ENCODE measurements at places on chromosomes 7 and 10.

GRCh38 chr10:124072541-124072940, 20.9 kb downstream of the CHST15 start:
- DNase-seq, result no peak

- DNase-seq, result no peak
Measured at GRCh38 chr10:10530313-10530712, 487.4 kb upstream of the CELF2 start.

GRCh38 chr10:132306343-132306685, 1.4 kb downstream of the STK32C start:
- no peak for DNase-seq

DNA sequence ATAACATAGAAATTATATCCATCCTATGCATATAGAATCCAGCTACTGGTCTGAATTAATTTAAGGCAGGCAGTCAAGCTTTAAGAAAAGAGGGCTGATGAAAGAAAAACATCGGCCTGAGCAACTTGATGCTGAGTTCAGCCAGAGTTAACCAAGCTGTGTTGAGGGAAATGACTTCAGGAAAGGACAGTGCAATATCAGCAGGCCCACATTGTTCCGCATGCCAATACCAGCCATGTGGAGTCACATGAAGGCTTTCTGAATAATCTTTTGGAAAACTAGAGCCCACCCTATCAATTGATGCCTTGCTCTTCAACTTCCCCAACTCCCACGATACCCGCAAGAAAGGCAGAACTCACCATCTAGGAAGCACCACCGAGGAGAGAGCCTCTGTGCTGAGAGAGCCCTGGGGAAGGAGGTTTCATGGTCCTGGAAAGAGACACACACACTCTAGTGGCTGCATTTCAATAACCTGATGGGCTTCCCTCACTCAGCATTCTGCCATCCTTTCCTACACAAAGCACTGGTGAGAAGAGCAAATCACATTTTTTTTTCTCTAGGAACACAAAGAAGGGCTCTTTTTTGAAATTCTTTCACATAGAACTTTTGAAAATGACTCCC, 125.8 kb upstream of the PTN start:
- DNase-seq, result no peak

GRCh38 chr7:16904076-16904475, 22.3 kb upstream of the AGR3 start:
- no peak for DNase-seq

- DNase-seq, result no peak
Measured at GRCh38 chr7:157857578-157858075, 520.8 kb downstream of the DNAJB6 start.

DNA sequence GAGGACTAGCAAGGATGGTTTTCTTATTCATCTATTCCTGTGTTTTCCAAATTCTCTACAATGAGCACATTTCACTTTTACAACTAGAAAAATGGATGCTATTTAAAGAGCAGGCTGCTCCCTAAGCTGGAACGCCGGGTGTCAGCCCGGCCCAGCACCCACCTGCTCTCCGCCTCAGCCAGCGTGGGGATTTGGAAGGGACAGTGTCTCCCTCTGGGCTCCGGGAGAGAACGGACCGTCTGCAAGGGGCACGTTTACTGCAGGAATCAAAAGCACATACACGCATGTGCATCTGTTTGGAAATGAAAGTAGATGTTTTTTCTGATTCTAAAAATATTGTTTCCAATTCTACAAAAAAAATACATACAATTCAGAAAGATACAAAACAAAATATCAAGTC, 2.3 kb upstream of the JAKMIP3 start:
- DNase-seq, result no peak

GRCh38 chr10:46547541-46548497, 8.6 kb downstream of the GPRIN2 start:
- no peak for DNase-seq

DNA sequence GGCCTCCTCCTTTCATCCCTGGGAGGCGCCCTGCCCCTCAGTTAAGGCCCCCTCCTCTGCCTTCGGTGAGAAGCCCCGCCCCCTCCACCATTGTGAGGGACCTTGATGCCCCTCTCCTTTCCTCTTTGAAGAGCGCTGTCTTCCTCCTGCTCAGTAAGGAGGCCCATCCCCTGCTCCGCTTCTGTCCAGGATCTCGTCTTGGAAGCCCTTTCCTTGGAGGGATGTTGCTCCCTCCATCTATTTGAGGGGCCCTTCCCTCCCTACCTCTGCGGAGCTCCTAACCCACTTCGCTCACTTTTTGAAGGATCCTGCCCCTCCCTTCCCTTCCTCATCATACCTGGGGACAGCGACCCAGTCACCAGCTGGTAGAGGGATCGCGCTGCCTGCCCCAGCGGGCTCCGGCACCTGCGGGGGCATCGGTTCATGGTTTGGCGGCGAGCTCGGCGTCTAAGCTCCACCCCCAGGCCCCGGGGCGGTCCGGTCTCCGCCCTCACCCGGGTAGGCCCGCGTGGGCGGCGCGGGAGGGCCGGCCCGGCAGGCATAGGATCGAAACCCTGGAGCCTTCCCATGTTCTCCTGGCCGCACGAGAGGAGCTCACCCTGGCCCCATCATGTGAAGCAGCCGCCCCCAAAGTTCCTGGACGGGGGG, 4.1 kb downstream of the KCNIP2 start:
- peak; percentile 61 for DNase-seq

- DNase-seq, result no peak
Measured at GRCh38 chr10:88994019-88994418, 3.4 kb downstream of the FAS start.

DNA sequence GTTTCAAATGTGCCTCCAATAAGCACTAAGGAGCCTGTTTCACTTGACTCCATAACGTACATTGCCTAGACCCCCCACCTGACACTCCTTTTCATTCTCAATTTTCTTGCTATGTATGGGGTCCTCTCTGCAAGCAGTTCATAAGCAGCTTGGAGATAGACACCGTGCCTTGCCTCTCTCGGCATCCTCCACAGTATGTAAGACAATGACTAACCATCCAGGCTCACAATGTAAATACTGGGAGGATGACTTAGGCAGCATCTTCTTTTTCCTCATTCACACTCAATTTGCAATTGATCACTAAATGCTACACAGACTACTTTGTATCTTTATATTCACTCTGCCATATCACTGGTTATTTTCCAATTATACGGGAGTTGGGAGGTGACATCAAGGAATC, 22.8 kb upstream of the CABCOCO1 start:
- DNase-seq, result no peak

DNA sequence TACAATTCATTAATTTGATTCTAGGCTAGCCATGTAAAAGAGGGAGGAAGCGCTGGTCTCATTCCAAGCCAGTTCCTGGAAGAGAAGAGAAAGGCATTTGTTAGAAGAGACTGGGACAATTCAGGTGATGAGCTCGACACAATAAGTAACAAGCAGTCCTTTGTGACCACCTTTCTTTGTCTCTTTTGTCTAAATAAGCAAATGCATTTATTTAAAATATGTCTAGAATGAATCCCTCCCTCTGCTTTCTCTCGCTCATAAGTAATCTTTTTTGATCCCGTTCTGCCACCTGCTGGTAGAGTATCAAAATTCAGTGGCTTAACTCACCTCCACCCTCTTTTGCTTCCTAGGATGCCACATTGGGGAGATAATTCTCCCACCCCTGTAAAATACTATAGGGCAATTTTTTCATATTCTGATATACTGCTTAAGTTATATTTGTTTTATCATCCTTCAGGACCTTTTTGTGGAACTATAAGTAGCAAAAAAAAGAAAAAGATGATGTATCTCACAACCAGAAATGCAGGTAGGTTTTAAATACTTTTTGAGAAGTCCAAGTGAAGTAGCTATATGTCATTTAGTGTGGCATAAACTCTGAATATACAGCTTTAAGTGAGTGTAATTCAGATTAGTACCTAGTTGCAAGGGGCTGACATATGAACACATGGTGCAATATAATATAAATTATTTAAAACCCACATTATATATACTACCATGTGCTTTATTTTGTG, 91.5 kb downstream of the GSDME start:
- DNase-seq, result peak; percentile 27

DNA sequence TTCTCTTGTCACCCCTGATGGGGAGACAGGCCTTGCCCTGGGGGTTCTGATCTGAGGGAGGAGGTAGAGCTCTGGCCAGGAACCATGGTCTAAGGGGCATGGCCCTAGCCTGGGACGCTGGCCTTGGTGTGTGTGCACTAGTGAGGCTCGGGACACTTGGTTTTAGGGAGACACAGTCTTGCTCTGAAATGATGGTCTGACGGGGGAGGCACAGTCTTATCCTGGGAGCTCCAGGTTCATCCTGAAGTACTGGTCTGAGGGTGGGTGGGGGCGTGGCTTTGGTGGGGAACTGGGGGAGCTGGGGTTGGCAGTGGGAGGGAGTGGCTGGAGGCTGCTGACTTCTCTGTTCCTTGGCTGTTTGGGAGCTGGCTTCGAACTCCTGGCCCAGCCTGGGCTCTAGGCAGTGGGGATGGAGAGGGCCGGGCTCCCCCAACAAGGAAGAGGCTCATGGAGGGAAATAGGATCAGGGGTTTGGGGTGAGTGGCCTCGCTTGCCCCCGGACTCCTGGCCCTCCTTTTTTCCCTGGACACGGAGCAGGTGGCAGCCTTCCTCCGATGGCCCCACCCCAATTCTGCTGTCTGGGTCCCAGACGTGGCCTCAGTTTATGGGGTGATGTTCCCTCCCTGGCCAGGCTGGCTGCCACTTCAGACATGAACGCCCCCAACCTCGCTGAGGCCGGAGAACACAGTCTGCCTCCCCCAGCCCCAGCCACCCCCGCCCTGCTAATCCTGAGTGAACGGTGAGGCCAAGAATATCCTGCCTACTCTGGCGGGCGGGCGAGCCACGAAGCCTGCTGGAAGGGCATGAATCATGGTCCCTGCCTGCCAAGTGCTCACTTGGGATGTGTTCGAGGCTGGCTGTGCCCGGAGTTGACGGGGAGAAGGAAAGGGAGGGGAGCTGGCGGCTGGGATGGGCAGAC, 43.5 kb downstream of the TMEM270 start:
- no peak for DNase-seq

DNA sequence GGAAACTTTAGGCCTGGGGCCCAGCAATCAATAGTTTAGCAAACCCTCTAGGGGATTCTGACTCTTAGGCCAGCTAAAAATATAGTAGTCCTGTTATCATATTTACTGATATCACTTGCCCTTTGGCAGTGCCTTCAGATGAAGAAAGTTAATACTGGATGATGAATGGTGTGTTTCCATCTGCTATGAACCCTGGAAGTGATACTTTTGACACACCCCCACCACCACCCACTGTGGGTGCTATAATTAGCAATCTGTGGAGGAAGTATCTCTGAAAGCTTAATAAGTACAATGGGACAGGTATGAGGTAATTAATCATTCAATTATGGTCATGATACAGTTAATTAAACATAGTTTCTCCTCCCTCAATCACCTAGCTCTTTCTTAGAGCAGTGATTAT, 90.4 kb upstream of the LRRTM3 start:
- DNase-seq, result no peak

All from activated T-cell treated with anti-CD3 and anti-CD28 coated beads, Interleukin-2, amount 50 U/mL, for 4 hours (primary cell).